ENCODE measurements at places on chromosomes 3 and 15. TPM values are rescaled to one million over a fixed set of nuclear protein-coding genes. Genes with fewer than 3 reads are reported as not detected.
A peak's percentile ranks its signal among the peaks of the same experiment; 100 is the strongest.

The ABI3BP gene
- polyA plus RNA-seq: not detected

DNA sequence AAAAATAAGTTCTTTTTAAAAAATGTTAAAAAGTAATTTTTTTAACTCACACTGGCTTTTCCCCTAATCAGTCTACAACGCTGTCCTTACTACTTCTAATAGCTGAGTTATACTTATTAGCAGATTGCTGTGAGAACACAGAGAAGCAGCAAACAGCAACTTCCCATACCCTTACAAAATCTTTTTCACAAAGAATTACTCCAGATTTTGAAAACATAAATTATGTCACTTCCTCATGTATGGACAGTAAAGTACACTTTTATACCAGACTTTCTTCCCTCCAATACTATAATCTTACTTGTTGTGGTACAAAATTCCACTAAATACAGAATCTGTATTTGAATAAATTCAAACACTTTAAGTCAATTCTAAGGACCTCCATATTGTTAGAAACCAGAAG is 2.1 kb downstream of the PHC3 start:
- DNase-seq: no peak

DNA sequence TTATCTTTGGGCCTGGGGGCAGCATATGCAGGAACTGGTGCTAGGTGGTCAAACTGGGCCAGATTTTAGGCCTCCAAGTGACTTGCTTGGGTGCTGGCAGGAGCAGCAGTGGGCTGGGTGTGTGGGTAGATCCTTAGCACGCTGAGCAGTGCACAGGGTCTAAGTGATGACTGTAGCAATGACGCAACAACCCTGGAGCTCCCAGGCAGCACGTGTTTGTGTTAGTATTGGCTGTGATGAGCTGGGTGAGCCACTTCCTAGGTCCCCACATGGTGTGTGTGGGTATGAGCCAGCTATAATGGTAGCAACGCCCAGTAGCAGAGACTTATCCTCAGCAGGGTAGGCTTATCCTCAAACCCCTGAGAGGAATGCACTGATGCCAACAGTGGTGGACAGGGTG is 570.6 kb upstream of the ROBO1 start:
- DNase-seq: no peak

DNA sequence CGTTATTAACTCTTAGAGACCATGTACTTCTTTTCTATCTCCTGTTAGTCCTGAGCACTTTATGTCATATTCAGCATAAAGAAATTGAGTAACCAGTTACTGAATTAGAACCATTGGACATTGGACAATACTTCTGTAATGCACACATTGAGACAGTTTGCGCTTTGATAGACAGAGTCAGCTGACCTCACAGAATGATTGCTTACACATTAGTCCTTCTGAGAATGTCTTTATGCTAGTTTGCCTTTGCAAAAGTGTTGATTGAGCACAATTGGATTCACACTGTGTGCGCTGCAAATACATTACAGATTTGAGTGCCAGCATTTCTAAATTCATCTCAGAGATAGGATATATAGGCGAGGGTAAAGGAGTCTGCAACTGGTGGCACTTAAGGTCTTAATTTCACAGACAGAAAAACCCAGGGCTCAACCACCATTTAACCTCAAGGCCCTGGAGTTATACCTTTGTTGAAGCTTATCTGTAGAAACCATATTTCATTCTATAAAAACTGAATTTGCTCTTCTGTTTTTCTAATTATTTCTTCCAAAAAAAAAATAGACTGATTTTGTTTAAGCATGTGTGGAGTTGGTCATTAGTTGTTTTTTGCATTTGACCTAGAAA is 3.8 kb downstream of the SERPINI1 start:
- no peak for DNase-seq

DNA sequence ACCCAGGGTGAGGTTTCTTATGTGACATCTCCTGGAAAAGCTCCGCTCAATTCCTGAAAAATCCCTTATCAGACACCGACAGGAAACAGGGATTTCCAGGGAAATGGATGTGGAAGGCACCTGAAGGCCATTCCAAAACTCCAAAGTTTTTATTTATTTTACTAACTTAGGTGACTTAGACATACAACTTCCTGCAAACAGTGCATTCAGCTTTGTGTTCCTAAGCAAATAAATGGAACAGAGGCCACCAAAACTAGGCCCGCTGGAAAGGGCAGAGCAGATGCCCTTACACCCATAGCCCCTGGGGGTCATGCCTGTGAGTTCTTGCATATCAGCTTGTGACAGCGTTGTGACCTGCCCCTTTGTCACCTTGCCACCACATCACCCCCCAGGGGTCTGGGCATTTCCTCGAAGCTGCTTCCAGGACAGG is 239.4 kb downstream of the XXYLT1 start:
- DNase-seq: no peak

The UCN2 gene
- polyA plus RNA-seq: not detected

DNA sequence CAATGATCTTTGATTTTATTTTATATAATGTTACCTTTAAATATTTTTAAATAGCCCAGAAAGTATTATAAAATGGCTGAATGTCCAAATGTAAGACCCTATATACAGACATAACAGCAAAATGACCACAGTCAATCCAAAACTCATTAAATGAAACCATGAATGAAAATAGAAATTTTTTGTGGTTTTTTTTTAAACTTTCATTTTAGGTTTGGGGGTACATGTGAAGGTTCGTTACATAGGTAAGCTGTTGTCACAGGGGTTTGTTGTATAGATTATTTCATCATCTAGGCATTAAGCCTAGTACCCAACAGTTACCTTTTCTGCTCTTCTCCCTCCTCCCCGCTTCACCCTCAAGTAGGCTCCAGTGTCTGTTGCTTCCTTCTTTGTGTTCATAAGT is 108.8 kb downstream of the FAIM start:
- DNase-seq: no peak

The SQOR gene
- polyA plus RNA-seq: 110 TPM

The TJP1 gene
- polyA plus RNA-seq: not detected

DNA sequence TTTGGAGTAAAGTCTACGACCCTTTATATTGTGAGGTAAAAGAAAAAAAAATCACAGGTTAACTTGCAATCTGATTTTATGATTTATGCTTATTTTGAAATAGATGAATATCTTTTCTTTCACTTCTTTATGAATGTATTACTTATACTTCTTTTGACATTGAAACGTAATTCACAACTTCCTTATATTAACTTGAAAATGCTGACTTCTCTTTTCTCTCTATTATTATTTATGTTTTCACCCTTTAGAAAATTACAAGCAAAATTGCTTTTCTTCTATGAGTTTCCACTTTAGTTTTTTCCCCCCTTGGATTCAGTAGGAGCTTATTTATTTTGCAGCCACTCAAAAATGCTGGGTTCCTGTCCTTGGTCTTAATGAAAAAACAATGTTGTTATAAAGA is 25.4 kb downstream of the ACP3 start:
- no peak for DNase-seq

DNA sequence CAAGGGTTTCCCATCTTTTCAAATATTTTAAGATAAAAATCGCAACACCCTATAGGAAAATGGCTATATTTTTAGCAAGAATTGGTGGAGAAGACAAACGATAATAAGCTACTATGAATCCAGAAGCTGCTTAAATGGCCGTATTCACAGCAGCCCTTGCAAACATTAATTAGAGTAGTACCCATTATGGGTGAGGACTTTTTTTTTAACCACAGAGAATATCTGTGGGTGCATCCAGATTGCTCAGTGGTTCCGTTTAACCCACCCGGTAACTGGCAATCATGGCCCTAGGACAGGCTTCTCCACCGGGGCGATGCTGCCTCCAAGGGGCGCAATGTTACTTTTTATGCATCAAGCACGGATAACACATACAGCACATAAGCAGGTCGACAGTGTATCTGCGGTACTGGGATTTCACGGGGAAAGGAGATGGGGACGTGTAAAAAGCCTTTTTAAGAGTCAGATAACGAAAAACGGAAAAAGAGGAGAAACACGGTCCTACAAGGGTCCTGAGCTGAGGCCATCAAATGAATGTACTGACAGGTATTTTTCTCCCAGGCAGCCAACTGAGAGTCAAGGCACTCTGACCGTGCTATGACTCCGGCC is 968 bp upstream of the TMEM266 start:
- DNase-seq: peak; percentile 12

The GPR62 gene
- not detected for polyA plus RNA-seq

- no peak for DNase-seq
Measured at GRCh38 chr15:101269479-101270223, 7.6 kb downstream of the SELENOS start.

GRCh38 chr3:107456501-107456900 is 66.3 kb upstream of the BBX start:
- no peak for DNase-seq

The ROBO2 gene
- polyA plus RNA-seq: not detected
